LNCaP clone FGC (cell line): ENCODE measurements at places on chromosomes 7 and 10.

GRCh38 chr7:4139656-4140625 lies 542.2 kb upstream of the FOXK1 start:
- DNase-seq: no peak

DNA sequence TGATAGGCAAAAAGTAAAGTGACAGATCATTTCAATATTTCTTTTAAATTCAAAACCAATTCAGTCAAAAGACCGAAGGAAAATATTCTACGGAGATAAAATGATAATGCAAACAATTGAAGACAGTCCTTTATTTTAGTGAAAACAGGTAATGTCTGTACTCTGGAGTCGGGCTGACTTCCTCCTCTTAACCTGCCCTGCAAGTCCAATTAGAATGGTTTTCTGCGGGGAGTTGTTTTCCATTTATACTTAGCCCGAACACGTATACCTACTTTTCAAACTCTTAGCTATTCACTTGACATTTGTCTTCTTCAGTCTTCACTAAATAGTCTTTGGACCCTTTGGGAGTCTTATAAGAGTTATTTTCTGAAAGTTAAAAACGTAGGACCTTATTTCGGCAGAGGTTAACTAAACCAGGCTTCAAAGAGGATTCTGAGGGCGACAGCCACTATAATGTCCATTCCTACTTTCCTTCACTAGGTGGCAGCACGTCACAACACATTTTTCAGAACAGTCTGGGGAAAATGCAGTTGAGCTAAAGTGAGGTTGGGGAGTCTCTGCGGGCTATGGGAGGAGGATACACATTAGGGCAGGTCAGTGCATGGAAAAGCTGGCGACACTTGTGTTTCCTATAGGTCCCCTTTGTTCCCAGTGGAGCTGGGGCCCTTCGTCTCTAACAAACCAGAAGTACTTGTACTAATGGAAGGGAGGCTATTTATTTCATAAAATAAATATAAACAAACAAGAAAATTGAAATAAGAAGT lies 472.0 kb downstream of the KCNMA1 start:
- DNase-seq: no peak

GRCh38 chr10:4372601-4373000 lies 453.4 kb upstream of the AKR1E2 start:
- no peak for DNase-seq

GRCh38 chr7:353746-354325 lies 63.9 kb downstream of the FOXL3 start:
- no peak for DNase-seq

- DNase-seq: no peak
These were observed 17.8 kb upstream of the CCNJ start for GRCh38 chr10:96025566-96025965.

GRCh38 chr10:126611303-126611702 lies 59.2 kb downstream of the C10orf90 start:
- no peak for DNase-seq

- no peak for DNase-seq
These were observed 40.2 kb upstream of the GPAM start for GRCh38 chr10:112223725-112224124.

- DNase-seq: peak; percentile 22
These were observed 35.4 kb upstream of the ZNF107 start for GRCh38 chr7:64630496-64630895.

DNA sequence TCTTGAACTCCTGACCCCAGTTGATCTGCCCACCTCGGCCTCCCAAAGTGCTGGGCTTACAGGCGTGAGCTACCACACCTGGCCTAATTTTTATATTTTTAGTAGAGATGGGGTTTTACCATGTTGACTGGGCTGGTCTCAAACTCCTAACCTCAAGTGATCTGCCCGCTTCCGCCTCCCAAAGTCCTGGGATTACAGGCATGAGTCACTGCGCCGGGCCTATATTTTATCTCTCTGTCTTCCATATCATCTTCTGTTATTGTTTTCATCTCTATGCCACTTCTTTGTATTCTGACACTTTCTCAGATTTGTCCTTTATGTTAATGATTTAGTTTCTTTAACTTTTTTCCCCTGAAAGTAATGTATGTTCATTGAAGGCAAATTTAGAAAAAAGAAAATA lies 55.0 kb upstream of the FMC1 start:
- DNase-seq: no peak

DNA sequence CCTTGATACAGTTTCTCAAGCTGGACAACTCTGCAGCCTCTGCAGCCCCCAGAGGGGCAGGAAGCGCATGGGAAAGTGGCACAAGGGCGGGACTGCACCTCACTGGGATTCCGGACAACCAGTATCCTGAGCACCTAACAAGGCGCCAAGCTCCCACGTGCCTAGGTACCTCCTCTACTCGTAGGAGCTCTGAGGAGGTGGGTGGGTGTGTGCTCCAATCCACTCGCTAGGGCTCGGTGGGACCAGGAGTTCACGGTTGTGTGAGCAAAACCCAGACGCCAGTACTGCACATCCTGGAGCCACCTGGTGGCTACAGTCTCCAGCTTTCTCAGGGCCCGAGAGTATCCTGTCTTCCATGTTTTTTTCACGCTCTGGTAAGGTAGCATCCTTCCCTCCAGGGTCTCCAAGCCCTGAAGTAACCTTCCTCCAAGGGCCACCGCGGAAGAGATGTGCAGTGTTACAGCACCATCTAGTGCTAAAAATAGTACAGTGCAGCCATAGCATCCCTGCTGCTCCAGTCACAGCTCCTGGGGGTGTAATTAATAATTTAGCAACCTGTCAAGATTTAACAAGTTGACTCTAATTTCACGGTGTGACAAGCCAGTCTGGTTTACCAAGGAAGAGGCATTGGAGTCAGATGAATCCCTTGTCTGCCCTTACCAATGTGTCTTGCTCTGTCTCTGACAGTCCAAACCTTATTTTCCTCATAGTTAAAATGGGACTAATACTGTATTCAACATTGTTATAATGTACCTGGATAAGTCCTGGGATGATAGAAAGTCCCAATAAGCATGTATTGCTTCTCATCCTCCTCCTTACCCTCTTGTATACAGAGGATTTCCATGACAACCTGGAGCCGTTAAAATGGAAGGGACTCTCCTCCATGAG lies 70.4 kb downstream of the HERPUD2 start:
- DNase-seq: no peak
